RPMI8226 (cell line): ENCODE measurements at places on chromosomes 16 and 17.
A peak's percentile ranks its signal among the peaks of the same experiment; 100 is the strongest.

DNA sequence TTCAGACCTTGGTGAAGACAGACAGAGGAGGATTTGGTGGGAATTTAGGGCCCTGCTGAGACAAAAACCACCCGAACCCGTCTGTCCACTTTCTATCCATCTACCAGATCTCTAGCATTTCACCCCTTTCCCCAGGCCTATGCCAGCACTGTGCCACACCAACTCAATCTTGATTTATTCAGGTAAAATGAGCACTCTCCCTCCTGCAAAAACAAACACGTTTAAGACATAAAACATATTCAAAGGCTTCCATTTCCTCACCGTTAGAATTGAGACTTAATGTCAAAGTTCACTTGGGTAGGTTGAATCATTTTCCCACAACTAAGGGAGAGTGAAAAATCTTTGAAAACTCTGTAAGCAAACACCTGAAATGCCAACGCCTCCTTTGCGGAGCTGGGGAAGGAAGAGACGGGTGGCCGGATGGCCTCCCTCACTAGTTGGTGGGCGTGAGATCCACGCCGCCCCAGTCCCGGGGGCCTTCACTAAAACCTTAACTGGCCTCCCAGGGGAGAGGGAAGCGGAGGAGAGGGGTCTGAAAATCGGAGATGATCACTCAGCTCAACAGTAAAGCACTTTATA, 862 bp downstream of the DCAKD start:
- DNase-seq = peak; percentile 51

- DNase-seq = no peak
Measured at GRCh38 chr17:40025559-40025958, 10.3 kb downstream of the CSF3 start.

- no peak for DNase-seq
Measured at GRCh38 chr16:49094471-49094870, 187.2 kb downstream of the CBLN1 start.

DNA sequence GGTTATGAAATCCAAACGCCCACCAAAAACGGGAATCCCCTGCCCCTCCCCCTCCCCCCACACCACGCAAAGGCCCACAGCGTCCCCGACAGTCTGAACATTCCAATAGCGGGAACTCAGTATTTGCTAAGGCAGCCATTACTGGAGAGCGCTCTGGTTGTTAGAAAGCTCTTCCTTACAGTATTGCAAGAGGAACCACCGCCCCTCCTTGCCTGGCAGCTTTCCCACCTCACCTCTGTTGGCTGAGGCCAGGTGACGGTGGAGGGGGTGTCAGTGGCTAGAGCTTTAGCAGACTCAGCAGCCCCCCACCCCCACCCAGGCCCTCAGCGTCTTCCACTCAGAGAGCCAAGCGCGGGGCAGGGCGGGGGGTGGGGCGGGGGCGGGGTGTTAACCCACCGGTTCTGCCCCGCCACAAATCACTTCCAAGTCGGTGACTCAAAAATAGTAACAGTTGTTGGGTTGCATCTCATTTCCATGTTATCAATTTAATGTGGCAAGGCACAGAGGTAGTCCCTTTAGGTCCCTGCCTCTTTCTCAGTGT, 2.2 kb upstream of the PLEKHH3 start:
- peak; percentile 99 for DNase-seq

DNA sequence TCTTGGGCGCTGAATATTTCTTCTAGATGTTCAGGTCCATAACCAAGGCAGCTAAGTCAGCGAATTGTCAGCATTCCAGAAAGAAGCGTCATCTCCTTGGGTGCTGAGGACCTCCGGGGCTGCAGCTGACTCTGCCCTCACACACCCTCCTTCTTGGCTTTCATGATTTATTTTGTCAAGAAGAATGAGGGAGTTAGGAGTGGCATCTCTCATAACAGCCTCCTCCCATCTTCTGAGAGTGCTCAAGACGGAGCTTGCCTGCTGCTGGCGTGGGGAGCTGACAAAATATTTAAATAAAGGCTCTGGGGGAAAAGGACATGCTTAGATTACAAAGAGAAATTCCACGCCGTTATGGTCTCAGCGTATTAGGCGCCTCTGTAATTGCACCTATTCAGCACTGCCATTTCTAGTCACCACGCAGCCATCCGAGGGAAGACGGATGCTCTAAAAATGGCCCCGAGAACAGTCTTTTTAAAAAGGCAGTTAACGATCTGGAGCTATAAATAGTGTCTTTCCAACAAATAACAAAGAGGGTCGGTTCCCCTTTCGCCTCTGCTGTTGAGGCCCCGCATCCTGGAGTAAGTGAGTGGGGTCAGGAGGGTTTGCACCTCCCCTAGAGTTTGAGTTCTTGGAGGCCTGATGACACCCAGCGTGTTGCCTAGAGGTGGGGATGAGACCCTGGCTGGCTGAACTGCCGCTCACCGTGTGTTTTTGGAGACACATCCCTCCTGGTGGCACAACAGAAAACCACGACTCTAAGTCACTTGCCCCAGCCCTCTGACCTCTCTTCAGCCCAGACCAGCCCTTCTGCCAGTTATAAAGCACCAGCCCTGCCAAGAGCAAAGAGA, 187.0 kb downstream of the CCDC182 start:
- DNase-seq = no peak

- no peak for DNase-seq
Measured at GRCh38 chr17:69117855-69118784, 23.6 kb downstream of the ABCA6 start.

GRCh38 chr16:81353895-81354294, 39.1 kb downstream of the GAN start:
- DNase-seq = no peak

GRCh38 chr16:13982451-13982850, 62.5 kb downstream of the ERCC4 start:
- no peak for DNase-seq

DNA sequence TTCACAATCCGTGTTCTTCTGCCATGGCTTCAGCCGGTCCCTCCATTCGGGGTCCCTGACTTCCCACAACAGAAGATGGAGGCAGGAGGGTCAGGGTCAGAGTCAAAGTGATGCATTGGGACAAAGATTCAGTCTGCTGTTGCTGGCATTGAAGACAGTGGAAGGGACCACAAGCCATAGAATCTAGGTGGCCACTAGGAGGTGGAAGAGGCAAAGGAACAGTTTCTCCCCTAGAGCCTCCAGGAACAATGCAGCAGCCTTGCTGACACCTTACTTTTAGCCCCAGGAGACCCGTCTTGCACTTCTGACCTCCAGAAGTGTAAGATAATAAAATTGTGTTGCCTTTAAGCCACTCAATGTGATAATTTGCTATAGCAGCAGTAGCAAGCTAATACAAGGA, 55.9 kb downstream of the MFSD11 start:
- peak; percentile 80 for DNase-seq

- DNase-seq = peak; percentile 89
Measured at GRCh38 chr17:83109793-83110645, 30.6 kb downstream of the METRNL start.

- DNase-seq = no peak
Measured at GRCh38 chr17:9331279-9332131, 244.1 kb downstream of the STX8 start.

GRCh38 chr17:71441098-71441497, 679.7 kb upstream of the SOX9 start:
- no peak for DNase-seq

DNA sequence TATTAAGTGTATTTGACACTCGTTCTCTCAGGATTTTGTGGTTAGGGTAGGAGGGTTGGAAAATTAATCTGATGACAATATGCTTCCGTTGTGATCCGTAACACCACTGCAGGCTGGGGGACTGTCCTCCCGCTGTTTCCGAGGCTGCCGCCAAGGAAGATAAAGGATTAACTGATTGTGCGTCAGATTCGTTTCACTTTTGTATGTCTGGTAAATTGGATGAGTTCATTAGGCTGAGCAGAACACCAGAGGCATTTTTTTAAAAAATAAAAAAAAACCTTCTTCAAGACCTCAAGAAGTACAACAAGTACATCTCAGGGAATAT, 486.7 kb upstream of the SALL1 start:
- no peak for DNase-seq

DNA sequence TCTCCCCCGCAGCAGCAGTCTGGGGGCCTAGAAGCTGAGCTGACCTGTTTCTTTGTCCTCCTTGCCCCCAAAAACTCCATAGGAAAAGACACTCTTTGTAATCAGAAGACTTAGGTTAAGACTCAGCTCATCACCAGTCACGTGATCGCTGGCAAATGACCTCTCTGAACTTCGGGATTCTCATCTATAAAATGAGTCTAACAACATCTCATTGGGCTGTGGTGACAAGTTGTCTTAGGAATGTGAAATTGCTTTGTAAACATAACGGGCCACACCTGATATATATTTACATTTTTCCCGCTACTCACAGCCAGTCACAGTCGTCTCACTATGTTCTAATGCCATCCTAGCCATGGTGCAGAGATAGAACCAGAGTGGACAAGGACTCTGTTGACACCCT, 86.0 kb upstream of the LHX1 start:
- no peak for DNase-seq

- no peak for DNase-seq
Measured at GRCh38 chr17:65727832-65728231, 166.4 kb upstream of the AXIN2 start.

- peak; percentile 22 for DNase-seq
Measured at GRCh38 chr17:21286066-21286770, 1.7 kb downstream of the MAP2K3 start.

- peak; percentile 25 for DNase-seq
Measured at GRCh38 chr16:17396762-17397498, 73.8 kb downstream of the XYLT1 start.

GRCh38 chr17:16297367-16298139, 55.7 kb downstream of the CENPV start:
- no peak for DNase-seq

DNA sequence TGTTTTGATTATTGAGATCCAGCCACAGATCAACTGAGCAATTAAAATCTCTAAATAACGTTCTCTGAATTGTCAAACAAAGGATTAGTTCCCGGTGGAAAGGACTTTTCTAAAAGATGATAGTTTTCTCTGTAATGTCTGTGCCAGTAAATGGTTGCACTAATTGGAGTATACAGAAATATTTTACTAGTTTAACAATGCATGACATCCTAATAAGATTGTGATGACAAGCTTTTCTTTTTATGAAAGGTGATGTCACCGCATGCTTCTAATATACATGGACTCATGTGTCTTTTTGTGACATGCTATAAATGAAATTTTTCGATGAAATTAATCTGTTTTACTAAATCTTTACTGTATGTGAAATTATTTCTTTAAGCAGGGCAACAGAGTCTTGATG, 211.1 kb downstream of the IRX3 start:
- DNase-seq = no peak

DNA sequence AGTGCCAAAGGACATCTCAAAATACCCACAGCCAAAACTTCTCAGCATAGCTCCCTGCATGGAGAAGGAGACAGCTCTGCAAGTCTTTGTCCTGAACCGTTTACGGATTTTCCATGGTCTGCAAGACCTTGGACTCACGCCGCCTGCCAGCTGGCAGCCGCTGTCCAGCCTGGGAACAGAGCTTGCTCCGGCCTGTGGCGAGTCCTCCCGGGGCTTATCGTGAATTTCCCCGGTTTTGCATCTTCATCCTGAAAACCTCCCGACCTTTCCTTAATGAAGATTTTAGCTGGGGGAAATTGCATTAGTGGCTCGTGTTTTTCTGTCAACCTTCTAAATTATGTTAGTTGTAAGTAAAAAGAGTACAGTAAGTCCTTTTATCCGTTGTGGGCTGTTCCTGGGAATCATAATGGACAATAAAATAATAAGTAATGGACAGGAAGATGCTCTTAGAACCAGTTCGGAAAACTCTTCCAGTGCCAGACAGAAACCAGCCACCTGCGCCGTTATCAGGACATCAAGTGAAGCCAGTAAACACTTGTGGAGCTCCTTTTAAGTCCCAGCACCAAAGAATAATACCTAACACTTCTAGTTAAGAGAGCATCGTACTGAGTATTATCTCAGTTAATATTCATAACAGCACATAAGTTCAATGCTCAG, 112.4 kb upstream of the NOL11 start:
- DNase-seq = no peak

- DNase-seq = no peak
Measured at GRCh38 chr16:63298993-63299392, 1262.8 kb upstream of the CDH8 start.

GRCh38 chr17:77801545-77802332, 156.8 kb upstream of the TNRC6C start:
- no peak for DNase-seq

DNA sequence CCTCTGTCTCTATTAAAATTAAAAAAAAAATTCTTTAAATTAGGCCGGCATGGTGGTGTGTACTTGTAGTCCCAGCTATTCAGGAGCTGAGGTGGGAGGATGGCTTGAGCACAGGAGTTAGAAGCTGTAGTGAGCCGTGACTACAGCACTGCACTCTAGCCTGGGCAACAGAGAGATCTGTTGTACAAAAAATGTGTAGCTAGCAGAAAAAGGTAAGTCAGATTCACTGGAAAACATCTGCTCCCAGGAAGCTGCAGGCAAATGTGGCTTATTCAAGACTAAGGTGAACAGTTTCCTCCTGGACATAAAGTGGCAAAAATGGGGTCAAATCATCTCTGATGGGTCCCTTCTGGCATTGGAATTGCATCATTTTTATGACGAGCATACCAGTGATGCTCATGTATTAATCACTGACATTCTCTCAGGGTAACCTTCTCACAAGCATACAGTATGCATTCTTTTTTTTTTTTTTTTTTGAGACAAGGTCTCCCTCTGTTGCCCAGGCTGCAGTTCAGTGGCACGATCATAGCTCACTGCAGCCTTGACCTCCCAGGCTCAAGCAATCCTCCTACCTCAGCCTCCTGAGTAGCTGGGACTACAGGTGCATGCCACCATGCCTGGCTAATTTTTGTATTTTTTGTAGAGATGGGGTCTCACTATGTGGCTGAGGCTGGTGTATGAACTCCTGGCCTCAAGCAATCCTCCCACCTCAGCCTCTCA, 48.7 kb downstream of the CPPED1 start:
- no peak for DNase-seq

DNA sequence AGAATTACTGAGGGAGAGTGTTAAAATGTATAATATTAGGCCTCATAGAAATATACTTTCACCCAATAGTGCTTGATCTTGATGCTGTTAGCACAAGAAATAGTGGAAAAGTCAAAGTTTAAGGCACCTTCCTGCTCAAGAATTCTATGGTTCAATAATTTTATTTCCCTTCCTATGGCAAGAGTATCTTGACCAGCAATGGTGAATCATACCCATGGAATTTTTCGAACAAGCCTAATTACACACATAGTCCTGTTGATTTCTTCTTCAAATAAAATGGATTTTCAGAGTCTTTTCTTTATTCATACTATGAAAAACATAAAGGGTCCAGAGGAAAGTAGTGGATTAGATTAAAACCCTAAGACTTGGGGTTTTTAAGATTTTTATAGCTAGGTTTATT, 810.6 kb downstream of the CDH11 start:
- DNase-seq = no peak

GRCh38 chr16:14337303-14338191, 266.4 kb downstream of the MRTFB start:
- DNase-seq = no peak
